AML-193 (cell line): ENCODE measurements at places on chromosomes 2 and 18.

- DNase-seq: no peak
These were observed 16.7 kb upstream of the ASAP2 start for GRCh38 chr2:9189901-9190300.

- DNase-seq: no peak
These were observed 583 bp downstream of the HIBCH start for GRCh38 chr2:190318931-190319554.

DNA sequence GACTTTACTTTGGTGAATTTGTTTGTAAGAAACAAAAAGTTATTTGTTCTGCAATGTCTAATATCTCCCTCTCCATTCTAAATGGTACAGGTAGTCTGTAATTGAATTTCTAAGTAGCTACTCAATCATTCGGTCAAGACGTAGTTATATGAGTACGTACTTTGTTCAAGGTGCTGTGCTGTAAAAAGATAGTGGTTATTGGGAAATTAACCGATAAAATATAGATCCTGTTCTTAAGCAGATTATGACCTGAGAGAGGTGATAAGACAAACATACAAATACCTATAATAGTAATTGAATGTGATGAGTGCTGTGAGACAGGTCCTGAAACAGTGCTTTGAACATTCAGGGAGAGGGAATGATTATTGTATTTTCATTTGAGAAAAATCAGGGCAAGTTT lies 7.1 kb downstream of the NCOA1 start:
- no peak for DNase-seq

- DNase-seq: no peak
These were observed 17.7 kb downstream of the NXPH2 start for GRCh38 chr2:138762533-138762932.

GRCh38 chr2:3451926-3452671 lies 67.2 kb downstream of the ADI1 start:
- no peak for DNase-seq

DNA sequence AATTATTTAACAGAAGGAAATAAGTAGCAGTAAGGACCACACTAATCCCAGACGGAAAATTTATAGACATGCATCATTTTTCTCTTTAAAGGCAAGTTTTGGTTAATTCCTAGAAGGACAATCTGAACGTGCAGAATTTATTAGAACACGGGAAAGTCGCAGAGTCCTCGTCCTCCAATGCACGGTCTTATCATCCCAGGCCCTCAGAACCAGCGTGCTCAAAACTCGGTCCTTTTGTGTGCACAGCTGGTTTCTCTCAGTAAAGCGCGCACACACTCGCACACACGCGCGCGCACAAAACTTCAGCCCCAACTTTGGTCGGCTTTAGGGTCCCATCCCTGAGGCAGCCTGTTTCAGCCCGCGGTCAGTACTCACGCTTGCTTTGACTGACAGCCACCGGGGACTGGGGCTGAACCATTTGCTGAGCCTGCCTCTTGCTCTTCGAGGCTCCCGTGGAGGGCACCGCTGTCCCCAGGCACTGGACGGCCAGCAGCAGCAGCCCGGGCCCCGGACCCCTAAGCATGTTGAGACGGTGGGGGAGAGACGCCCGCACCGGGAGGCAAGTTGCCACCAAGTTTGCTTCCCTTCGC lies 493 bp downstream of the FN1 start:
- no peak for DNase-seq

DNA sequence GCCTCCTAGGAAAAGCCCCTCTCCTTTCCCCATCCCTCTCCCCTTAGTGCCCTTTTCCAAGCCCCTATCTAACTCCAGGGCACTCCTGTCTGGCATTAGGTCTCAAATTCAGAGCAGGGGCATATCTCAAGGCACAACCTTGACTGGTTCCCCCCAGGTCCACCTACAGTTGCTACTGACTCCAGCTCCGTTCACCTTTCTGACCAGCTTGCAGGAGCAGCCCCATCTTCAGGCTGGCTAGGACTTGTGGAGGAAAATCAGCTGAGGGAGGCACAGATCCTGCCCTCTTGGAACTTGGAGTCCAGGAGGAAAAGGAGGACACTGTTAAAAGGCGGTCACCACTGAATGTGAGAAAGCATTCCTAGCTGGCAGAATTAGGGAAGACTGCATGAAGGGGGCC lies 152.4 kb downstream of the ZFP36L2 start:
- no peak for DNase-seq

GRCh38 chr2:60278906-60279305 lies 274.5 kb downstream of the BCL11A start:
- no peak for DNase-seq

GRCh38 chr2:22748909-22749308 lies 636.1 kb upstream of the KLHL29 start:
- no peak for DNase-seq

DNA sequence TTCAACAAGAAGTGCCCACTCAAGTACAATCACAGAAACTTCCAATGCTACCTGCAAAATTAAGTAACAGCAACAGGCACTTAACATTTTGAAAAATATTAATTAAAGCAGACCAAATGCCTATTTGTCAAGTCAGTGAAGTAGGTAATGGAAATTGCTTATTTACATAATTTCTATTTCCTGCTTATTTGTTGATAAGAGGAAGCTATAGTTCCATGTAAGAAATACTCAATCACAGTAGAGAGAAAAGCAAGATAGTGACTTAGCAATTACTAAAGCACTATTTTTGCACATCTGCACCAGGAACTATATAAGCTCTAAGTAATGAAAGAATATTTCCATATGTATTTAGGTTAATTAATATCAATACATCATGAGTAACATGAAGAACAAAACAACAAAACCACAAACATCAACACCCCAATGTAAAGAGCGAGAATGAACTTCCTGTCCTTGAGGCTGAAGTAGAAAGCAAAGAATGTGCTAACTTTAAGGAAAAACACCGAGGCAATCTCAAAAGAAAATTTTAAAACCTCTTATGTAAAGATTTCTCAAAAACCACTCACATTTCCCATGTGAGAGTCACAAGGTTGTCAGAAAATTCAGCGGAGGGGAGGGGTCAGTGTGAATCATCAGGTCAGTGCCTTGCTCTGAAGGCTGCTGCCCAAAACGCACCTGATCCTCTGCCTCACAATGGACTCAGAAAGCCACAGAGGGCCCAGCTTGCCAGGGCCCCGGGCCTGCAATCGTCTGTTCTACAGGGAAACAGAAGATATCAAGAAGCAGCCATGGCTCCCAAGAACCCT lies 12.5 kb downstream of the NPC1 start:
- no peak for DNase-seq

GRCh38 chr2:172273910-172274571 lies 153.3 kb upstream of the ITGA6 start:
- DNase-seq: no peak

DNA sequence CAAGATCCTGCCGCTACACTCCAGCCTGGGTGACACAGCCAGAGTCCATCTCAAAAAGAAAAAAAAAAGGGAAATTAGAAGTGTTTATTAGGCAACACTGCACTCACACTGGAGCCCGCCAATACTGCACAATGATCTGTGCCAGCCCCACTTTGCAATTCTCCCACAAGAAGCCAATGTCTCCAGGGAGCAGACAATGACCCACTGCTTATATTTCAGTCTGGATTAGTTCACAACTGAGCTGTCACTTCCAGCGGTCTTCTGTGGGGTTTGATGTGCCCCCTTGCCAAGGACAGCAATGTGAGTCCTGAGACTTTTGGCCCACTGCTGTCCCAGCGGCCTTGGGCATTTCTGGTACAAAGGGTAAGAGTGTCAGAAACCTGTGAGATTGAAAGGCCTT lies 85.6 kb upstream of the PPM1B start:
- DNase-seq: no peak

GRCh38 chr2:68921646-68922045 lies 31.0 kb downstream of the GKN2 start:
- DNase-seq: no peak
